PC-3 (cell line): ENCODE measurements at places on chromosomes 4 and X.

DNA sequence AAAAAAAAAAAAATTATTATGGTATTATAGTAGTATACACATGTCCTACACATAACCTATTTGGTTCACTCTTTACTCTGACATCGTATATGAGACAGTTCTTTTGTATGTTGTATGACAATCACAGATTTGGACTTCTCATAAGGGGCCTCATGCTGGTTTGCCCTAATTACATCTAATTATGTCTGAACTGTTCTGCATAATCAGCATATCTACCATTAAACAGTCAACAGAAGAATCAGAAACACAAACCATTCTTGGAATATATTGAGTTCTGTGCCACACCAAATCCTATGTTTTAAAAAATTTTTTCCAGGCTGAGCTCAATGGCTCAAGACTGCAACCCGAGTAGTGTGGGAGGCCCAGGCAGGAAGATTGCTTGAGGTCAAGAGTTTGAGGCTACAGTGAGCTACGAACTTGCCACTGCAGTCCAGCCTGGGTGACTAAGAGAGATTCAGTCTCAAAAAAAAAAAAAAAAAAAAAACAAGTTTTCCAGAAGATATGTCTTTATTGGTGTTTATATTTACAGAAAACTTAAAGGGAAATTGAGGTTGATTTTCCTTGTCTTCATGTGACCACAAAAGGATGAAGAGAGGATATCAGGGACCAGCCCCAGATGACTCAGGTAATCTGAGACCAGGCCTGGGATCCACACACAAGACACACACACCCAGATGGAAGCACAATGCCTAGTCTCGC lies 22.2 kb downstream of the TRIM61 start:
- peaks cover 3% of the 10 kb centered on the region; the same call in 1 of the 2 replicates for H3K4me1 ChIP-seq
- peak; percentile 27 for DNase-seq
- H3K27ac ChIP-seq = no peak overlapping the region
- H3K4me3 ChIP-seq = no peak overlapping the region
- H3K27me3 ChIP-seq = no peaks in the 10 kb centered on the region

DNA sequence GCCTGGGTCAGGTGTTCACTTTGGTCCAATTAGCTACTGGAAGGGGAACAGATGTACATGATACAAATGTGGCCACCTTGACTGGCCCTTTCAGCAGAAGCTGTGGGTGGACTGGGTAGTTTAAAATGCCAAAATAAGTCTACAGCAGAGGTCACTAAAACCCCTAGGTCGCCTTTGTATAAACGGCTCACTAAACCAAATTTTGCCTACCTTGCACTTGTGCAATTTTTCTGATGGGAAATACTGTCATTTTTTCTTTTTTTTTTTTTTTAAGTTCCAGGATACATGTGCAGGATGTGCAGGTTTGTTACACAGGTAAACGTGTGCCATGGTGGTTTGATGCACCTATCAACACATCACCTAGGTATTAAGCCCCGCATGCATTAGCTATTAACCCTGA lies 109.8 kb downstream of the EGF start:
- H3K4me1 ChIP-seq = no peaks in the 10 kb centered on the region
- H3K4me3 ChIP-seq = no peak overlapping the region
- no peaks in the 10 kb centered on the region for H3K36me3 ChIP-seq
- no peak overlapping the region for H3K27ac ChIP-seq

DNA sequence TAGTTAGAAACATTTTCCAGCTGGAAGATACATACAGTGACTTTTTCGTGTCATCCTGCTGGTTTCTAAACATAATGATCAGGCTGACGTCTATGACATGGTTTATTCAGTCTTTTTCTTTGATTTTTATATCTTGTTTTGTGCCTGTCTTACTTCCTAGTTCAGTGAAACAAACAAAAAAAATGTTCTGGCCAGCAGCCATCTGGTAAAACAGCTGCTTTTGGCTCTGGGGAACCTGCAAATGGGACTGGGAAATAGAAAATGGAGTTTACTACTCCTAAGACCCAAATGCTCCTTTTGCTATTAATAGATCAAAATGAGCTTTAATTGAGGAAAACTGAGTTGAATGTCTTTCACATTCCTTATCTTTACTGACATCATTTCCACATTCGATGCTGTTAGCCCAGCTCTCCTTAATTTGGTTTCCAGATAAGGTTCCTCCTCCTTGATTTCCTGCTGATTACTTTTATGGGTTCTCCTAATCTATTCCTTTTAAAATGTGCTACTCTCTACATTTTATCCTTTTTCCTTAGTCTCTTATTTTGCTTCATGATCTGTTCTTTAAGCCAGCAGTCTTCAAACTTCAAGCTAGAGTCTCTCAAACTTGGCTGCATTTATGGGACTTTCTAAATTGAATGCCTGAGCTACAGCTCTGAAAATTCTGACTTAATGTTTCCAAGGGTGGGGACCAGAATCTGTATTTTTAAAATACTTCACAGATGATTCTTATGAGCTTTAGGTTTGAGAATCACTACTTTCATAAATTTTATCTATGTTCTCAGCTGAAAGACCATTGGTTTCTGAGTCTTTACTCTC lies 499.5 kb downstream of the ANKRD50 start:
- H3K4me3 ChIP-seq = no peak overlapping the region
- no peak for DNase-seq
- no peaks in the 10 kb centered on the region for H3K4me1 ChIP-seq
- H3K27me3 ChIP-seq = no peaks in the 10 kb centered on the region
- H3K27ac ChIP-seq = no peak overlapping the region
- no peaks in the 10 kb centered on the region for H3K36me3 ChIP-seq

DNA sequence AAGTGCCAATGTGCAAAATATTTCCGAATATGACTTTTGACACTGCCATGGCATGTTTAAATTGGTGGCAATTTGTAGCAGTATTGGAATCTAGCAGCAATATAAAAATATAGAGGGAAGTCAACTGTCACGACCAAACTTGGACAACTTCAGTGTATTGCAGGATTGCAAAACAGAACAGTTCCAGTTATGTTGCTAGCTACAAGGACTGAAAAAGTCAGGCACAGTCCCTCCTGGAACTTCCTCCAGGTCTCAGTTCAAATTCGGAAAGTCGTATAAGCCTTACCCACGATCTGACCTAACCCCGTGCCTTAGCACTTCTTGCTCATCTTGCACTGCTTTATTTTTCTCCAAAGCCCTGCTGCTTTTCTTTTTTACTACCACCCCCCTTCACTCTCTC lies 390.0 kb upstream of the GALNT7 start:
- H3K4me1 ChIP-seq = no peaks in the 10 kb centered on the region
- H3K27ac ChIP-seq = no peak overlapping the region
- H3K27me3 ChIP-seq = no peaks in the 10 kb centered on the region
- no peak for DNase-seq
- no peak overlapping the region for H3K4me3 ChIP-seq

DNA sequence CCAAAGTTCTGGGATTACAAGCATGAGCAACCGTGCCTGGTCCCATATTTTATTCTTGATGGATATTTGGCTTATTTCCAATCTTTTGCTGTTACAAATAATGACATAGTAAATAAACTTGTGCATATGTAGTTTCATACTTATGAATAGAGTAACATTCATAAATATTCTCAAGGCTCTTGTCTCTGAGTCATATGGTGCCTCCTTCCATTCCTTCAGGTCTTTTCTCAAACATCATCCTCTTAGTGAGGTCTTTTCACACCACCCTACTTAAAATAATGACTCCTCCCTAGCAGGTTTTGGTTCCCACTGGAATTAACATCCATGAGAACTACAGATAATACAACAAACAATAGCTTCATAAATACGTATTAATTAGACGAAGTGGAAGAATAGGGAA lies 416.6 kb downstream of the IQCM start:
- H3K27me3 ChIP-seq = no peaks in the 10 kb centered on the region
- H3K4me1 ChIP-seq = no peaks in the 10 kb centered on the region
- no peak overlapping the region for H3K4me3 ChIP-seq
- H3K27ac ChIP-seq = no peak overlapping the region

- H3K4me1 ChIP-seq = no peaks in the 10 kb centered on the region
- DNase-seq = no peak
- no peak overlapping the region for H3K27ac ChIP-seq
- no peaks in the 10 kb centered on the region for H3K27me3 ChIP-seq
- no peak overlapping the region for H3K4me3 ChIP-seq
Measured at GRCh38 chr4:150990250-150990649, 24.8 kb downstream of the LRBA start.

DNA sequence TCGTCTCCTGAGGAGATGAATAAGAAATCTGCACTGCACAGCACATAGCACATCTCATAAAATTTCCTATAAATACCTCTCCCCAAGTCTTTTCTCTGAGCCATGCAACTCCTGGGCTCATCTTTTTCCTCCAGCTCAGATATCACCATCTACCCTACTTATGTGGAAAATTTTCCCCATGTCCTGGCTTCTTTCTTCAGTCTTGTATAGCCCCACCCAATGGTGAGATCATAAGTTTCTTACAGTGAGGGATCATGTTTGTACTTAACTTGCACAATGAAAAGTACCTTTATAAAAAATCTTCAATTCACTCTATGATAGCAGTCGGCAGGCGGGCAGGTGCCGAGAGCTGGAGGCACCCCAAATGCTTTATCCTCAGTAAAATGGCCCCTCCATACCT lies 198.6 kb upstream of the S100G start:
- H3K27ac ChIP-seq = no peak overlapping the region
- no peaks in the 10 kb centered on the region for H3K27me3 ChIP-seq
- no peak overlapping the region for H3K4me3 ChIP-seq
- no peaks in the 10 kb centered on the region for H3K36me3 ChIP-seq
- no peaks in the 10 kb centered on the region for H3K4me1 ChIP-seq

GRCh38 chrX:110836451-110836850 lies 40.8 kb upstream of the CHRDL1 start:
- H3K36me3 ChIP-seq = no peaks in the 10 kb centered on the region
- no peaks in the 10 kb centered on the region for H3K4me1 ChIP-seq
- no peak for DNase-seq
- no peak overlapping the region for H3K27ac ChIP-seq
- no peaks in the 10 kb centered on the region for H3K27me3 ChIP-seq
- no peak overlapping the region for H3K4me3 ChIP-seq

- no peak overlapping the region for H3K4me3 ChIP-seq
- DNase-seq = no peak
- no peaks in the 10 kb centered on the region for H3K36me3 ChIP-seq
- H3K27me3 ChIP-seq = 0 out of 2 replicates have a peak, but pooled peaks cover 3% of the 10 kb centered on the region
- H3K27ac ChIP-seq = no peak overlapping the region
Measured at GRCh38 chr4:143713955-143714625, 13.6 kb upstream of the FREM3 start.

- 0 out of 2 replicates have a peak overlapping the region, but pooled peaks have one; percentile 13 for H3K27ac ChIP-seq
- H3K4me3 ChIP-seq = no peak overlapping the region
- no peaks in the 10 kb centered on the region for H3K27me3 ChIP-seq
- peak; percentile 79 for DNase-seq
- peaks cover 29% of the 10 kb centered on the region for H3K4me1 ChIP-seq
Measured at GRCh38 chr4:106062452-106062875, 167.2 kb downstream of the NPNT start.

DNA sequence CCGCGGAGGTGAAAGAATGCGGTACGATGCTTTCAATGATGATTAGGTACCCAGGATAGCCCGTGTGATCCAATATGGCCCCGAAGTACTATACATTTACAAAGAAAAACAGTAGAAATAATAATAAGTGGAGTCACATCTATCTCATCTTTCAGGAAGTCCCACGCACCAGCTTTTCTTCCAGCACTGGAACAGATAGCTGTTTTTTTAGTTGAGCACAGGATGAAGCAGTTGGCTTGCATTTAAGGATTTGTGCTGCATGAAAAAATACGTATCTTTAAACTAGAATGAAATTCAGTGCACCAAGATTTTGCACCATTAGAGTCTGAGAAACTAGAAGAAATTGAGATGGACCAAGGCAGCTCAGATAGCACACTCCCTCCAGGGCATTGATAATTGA lies 44.1 kb downstream of the SMIM20 start:
- peaks cover 10% of the 10 kb centered on the region for H3K4me1 ChIP-seq
- H3K27me3 ChIP-seq = no peaks in the 10 kb centered on the region
- H3K4me3 ChIP-seq = no peak overlapping the region
- no peak for DNase-seq
- no peaks in the 10 kb centered on the region for H3K36me3 ChIP-seq

- no peak overlapping the region for H3K27ac ChIP-seq
- 0 out of 2 replicates have a peak, but pooled peaks cover 4% of the 10 kb centered on the region for H3K4me1 ChIP-seq
- H3K27me3 ChIP-seq = no peaks in the 10 kb centered on the region
- no peak overlapping the region for H3K4me3 ChIP-seq
- DNase-seq = no peak
- H3K36me3 ChIP-seq = 0 out of 2 replicates have a peak, but pooled peaks cover 2% of the 10 kb centered on the region
Measured at GRCh38 chr4:88732714-88733368, 35.2 kb upstream of the NAP1L5 start.

GRCh38 chr4:151667048-151667447 lies 93.8 kb downstream of the GATB start:
- no peaks in the 10 kb centered on the region for H3K27me3 ChIP-seq
- no peaks in the 10 kb centered on the region for H3K36me3 ChIP-seq
- no peaks in the 10 kb centered on the region for H3K4me1 ChIP-seq
- DNase-seq = no peak
- no peak overlapping the region for H3K27ac ChIP-seq

DNA sequence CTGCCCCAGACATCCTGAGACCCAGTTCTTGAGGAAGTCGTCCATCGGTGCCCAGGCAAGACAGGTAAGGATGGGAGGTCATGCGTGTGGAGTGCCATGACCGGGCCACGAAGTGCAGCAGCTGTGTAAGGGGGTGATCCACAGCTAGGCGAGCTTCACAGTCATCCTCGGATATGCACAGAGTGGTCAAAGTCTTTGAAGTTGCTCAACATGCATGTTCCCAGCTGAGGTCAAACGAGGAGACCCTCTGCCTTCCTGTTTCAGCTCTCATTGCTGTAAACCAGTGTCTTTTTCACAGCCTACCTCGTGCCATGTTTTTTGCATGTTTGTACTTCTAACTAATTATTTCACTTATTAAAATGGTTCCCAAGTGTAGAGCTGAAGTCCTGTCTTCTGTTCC lies 109.9 kb upstream of the TBL1X start:
- H3K27ac ChIP-seq = no peak overlapping the region
- H3K36me3 ChIP-seq = no peaks in the 10 kb centered on the region
- H3K27me3 ChIP-seq = no peaks in the 10 kb centered on the region
- peaks cover 26% of the 10 kb centered on the region for H3K4me1 ChIP-seq

GRCh38 chrX:40247848-40248622 lies 150.3 kb upstream of the BCOR start:
- H3K36me3 ChIP-seq = no peaks in the 10 kb centered on the region
- H3K4me1 ChIP-seq = no peaks in the 10 kb centered on the region
- no peak for DNase-seq
- no peaks in the 10 kb centered on the region for H3K27me3 ChIP-seq

- DNase-seq = no peak
- no peaks in the 10 kb centered on the region for H3K27me3 ChIP-seq
- no peaks in the 10 kb centered on the region for H3K4me1 ChIP-seq
- H3K27ac ChIP-seq = no peak overlapping the region
- H3K36me3 ChIP-seq = no peaks in the 10 kb centered on the region; the same call in 1 of the 2 replicates
- H3K4me3 ChIP-seq = no peak overlapping the region
Measured at GRCh38 chr4:124839786-124840390, 127.4 kb upstream of the ANKRD50 start.

DNA sequence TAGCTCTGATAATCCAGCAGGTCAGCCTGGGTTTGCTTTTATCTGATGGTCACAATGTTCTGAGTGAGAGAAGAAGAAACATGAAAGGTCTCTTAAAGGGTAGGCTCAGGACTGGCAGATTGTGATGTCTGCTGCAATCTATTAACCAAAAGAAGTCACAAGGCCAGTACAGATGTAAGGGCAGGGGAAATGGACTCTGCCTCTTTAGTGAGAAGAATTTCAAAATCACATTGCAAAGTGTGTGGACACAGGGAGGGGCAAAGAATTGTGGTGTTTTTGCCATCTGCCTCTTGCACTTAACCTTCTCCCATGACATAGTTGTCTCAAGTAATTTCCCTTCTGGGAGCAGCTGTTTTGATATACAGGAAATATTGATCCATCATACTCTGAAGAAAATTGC lies 40.9 kb downstream of the IL1RAPL1 start:
- no peaks in the 10 kb centered on the region for H3K27me3 ChIP-seq
- H3K27ac ChIP-seq = no peak overlapping the region
